ENCODE measurements at places on chromosomes 2 and 18.

- DNase-seq: no peak
Observed at GRCh38 chr18:30385684-30386083, 656.9 kb downstream of the DSC3 start.

GRCh38 chr2:64318476-64318748 lies 135.6 kb upstream of the LGALSL start:
- DNase-seq: no peak

- no peak for DNase-seq
Observed at GRCh38 chr2:168934826-168935225, 33.7 kb downstream of the G6PC2 start.

DNA sequence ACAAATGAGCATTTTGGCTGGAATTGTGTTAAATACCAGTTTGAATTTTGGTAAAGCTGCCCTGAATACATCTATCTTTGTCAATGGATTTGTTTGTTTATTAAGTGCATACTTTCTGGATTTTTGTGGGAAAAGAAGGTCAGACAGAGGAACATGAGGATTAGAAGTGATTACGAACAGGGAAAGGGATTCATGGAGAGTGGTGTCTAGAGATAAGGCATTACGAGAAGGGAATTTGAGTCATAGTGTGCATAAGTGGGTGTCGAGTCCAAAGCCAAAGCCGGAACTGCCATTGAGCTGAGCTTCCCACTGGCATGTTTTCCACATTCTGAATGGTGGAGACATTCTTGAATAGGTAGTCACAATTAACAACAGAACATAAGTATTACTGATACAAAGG lies 68.9 kb upstream of the EFEMP1 start:
- DNase-seq: no peak

- no peak for DNase-seq
Observed at GRCh38 chr2:30421604-30422443, 25.2 kb upstream of the LCLAT1 start.

- no peak for DNase-seq
Observed at GRCh38 chr2:187502467-187502866, 51.8 kb downstream of the TFPI start.

GRCh38 chr2:23837871-23838270 lies 89.1 kb downstream of the ATAD2B start:
- no peak for DNase-seq

GRCh38 chr18:62566199-62566598 lies 43.4 kb downstream of the ZCCHC2 start:
- no peak for DNase-seq

DNA sequence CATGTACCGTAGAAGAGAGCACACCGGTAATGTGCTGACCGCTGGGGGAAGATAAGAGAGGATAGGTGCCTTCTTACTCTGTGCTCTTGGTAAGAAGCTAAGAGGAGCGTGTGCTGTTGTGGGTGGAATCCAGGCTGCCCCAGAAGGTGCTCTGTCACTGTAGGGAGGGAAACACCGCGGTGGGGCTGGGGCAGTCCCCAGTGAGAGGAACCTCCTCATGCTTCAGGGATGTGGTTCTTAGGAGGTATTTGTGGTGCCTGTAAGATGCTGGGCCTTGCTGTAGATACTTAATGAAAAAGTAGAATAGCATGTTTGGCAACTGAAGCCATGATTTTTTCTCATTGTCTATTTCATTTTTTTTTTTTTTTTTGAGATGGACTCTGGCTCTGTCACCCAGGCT lies 1.1 kb downstream of the COLEC11 start:
- no peak for DNase-seq

GRCh38 chr2:78940998-78941397 lies 84.5 kb upstream of the REG3G start:
- no peak for DNase-seq

GRCh38 chr2:126720638-126721037 lies 64.7 kb downstream of the GYPC start:
- DNase-seq: no peak

GRCh38 chr18:57437766-57438671 lies 2.8 kb downstream of the ONECUT2 start:
- peak; percentile 83 for DNase-seq

DNA sequence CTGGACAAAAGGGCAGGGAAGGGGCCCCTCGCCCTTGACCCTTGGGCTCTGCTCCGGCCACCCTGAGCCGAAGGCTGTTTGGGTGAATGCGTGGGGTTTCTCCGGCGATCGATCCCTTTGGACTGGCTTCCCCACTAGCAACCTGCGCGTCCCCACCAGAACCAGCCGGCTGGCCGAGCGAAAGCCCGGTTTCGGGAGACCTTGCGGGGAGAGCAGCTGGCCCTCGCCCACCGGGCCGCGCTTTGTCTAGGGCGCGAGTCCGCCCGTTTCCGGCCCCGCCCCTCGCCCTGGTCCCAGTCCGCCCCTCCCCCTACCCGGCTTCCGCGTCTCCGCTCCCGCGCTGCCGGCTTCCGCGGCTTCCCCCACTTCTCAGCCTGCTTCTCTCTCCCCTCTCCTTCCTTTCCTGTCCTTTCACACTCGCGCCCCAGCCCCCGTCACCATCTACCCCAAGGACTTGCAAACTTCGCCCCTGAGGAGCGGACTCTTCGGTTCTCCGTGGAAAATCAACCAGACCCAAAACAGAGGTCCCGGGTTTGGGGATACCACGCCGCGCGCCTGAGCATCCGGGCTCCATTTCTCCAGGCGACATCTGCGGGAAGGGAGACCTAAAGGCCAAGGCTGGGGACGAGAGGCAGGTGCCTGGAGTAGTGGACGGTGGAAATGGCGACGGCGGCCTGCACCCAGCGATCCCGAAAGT lies 48.0 kb upstream of the ATP6V1B1 start:
- no peak for DNase-seq

DNA sequence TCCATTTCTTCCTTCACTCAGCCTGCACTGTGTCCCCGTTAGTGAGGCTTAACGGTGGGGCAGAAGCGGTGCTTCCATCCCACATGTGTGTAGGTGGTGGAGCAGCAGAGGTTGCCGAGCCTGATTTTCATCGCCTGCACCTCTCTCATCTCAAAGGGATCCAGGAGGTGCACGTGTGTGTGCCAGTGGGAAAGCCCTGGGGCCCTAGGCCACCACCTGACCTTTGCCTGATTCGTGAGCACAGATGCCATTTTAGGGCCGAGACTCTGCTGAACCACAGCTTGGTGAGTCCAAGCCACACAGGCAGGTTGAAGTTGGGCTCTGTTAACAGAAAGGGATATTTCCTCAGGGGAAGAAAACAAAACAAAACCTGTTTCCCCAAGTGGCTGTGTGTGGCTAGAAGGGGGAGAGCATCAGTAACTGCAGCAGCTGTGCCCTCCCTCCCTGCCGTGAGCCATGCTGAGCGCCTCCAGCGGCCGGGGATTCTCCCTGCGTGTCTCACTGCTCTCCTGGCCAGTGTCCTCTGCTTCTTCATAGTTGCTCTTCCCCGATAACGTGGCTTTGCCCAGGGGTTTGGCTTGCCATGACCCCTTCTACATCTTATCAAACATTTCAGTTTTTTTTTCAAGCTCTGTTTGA lies 81.5 kb downstream of the MAPRE2 start:
- DNase-seq: no peak

GRCh38 chr18:34875150-34875549 lies 165.1 kb downstream of the DTNA start:
- DNase-seq: no peak

GRCh38 chr2:231640641-231641111 lies 48.0 kb downstream of the TEX44 start:
- no peak for DNase-seq

GRCh38 chr2:161165266-161165665 lies 5.0 kb downstream of the TANK start:
- no peak for DNase-seq

GRCh38 chr2:174925046-174925784 lies 80.0 kb downstream of the CHN1 start:
- DNase-seq: no peak

DNA sequence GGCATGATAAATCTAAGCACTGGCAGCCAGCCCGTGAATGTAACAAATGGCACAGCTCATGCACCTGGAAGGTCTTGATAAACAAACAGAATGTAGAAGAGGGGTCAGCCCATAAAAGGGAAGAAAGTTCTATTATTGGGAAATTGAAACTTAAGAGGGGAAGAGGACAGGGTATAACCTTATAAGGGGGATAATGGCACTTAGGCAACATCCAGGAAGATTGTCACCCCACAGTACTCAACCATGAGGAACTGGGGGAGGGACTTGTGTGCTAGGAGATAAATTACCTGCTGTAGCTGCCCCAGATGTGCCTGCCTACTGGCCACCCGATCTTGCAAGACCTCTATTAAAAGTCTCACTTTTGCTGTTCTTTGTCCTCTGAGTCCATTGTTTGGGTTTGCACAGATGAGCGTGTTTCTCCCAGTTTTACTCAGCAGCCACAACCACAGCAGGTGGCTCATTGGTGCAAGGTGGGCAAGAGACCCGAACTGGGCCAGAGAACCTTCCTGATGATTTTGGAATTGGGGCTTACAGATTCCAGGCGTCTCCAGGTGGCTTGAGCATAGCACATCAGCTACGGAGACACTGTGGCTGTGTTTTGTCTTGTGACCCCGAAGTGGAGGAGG lies 79.0 kb upstream of the TAF1B start:
- DNase-seq: no peak

- no peak for DNase-seq
Observed at GRCh38 chr2:195269220-195269619, 387.8 kb upstream of the SLC39A10 start.

DNA sequence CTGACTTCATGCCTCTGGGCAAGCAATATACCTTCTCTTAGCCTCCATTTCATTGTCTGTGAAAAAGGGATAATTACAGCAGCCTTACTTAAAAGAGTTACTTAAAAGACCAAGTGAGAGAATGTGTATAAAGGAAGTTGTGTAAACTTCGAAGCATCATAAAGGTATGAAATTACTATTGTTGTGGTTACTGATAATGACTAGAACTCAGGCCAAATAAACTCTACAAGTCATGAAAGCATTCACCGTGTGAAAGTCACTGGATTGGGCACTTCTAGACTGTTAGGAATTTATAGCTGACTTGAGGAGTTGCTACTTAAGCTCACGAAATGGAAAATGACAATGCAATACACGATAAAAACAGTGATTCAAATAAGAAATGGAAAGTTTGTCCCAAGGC lies 67.4 kb upstream of the HAAO start:
- DNase-seq: no peak

DNA sequence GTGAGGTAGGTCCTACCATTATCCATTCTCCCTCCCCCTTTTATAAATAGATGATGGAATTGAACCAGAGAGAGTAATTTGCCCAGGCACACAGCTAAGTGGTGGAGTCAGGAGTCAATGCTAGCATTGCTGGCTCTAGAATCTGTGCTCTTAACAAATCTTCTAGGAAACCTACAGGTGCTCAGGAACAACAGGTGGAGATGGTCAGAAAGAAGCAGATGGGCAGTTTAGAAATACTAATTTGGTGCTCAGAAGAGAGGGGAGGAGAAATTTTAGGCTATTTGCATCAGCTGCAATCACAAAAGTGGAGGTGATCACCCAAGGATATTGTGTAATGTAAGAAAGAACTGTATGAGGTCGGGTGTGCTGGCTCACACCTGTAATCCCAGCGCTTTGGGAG lies 219.4 kb upstream of the SMAD7 start:
- no peak for DNase-seq

GRCh38 chr18:58095655-58096054 lies 51.6 kb downstream of the NEDD4L start:
- no peak for DNase-seq

DNA sequence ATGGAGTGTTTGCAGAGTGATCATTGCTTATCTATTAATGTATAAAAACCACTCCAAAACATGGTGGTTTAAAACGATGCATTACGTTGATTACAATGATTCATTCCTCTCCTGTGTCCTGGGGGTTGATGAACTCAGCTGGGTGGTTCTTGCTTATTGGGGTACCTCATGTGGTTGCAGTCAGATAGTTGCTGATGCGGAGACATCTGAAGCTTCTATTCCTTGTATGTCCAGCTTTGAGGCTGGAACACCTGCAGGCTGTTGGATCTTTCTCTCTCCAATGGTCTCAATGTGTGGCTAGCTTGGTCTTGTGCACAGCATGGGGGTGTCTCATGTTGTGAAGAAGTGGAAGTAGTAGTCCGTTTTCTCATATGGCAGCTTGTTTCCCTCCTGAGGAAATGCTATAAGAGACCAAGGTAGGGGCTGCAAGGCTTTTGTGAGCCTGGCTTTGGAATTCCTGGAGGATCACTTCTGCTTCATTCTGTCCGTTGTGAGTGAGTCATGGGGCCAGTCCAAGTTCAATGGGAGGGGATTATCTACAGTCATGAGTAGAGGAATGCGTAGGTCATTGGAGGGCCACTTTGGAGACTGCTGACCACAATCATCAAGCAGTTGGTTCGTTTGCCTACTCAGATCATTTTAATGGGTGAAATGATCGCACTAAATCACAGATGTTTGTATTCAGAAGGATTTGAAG lies 601.0 kb downstream of the SLC4A3 start:
- DNase-seq: no peak

DNA sequence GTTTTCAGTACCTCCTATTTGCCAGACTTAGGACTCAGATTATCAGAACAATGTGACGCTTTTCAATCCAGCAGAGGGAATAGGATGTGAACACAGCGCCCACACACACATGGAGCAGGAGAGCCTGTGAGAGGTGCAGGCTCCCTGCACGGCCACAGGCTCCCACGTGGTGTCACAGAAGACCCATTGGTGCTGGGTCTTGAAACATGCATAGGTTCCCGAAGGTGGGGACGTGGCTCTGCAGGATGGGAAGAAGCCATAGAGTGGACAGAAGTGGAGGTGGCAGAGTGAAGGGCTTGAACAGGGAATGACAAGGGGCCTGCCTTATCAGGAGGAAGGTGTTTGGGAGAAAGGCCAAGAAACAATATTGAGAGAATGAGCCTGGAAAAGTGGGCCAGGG lies 78.5 kb upstream of the BCL2L11 start:
- DNase-seq: no peak

DNA sequence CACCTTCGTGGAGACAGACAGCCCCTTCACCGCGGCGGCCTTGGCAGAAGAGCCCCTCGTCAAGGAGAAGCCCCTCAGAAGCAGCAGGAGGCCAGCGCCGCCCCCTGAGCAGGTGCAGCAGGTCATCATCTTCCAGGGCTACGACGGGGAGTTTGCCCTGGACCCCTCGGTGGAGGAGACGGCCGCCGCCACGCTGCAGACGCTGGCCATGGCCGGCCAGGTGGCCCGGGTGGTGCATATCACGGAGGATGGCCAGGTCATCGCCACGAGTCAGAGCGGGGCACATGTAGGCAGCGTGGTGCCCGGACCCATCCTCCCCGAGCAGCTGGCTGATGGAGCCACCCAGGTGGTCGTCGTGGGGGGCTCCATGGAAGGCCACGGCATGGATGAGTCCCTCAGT lies 145.7 kb downstream of the PTGR3 start:
- no peak for DNase-seq

DNA sequence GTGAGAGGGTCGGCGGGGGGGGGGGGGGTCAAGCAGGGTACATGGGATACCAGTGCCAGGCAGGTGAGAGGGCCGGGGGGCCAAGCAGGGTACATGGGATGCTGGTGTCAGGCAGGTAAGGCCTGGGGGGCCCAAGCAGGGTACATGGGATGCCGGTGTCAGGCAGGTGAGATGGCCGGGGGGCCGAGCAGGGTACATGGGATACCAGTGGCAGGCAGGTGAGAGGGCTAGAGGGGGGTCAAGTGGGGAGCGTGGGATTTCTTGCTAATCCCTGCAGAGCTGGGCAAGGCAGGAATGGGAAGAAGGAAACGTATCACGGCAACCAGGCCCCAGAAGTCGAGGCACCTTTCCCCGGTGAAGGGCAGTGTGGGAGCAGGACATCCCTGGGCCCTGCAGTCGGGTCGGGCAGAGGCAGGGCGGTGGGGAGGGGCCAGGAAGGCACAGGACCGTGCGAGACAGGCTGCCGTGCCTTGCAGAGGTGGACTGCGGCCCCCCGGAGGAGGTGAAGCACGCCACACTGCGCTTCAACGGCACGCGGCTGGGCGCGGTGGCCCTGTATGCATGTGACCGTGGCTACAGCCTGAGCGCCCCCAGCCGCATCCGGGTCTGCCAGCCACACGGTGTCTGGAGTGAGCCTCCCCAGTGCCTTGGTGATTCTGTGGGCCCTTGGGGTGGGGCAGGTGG lies 49.3 kb downstream of the MTERF4 start:
- no peak for DNase-seq
